Lower leg skin (tissue), 4 donors: ENCODE measurements at places on chromosomes 1 and 21. TPM values are rescaled to one million over a fixed set of nuclear protein-coding genes. Genes with fewer than 3 reads are reported as not detected.

OPTC gene
- total RNA-seq, result not detected

- DNase-seq, result peak; percentile 83
Observed at GRCh38 chr1:156499194-156499841, 1.3 kb downstream of the MEF2D start.

KCNJ10 gene
- not detected for total RNA-seq

DNA sequence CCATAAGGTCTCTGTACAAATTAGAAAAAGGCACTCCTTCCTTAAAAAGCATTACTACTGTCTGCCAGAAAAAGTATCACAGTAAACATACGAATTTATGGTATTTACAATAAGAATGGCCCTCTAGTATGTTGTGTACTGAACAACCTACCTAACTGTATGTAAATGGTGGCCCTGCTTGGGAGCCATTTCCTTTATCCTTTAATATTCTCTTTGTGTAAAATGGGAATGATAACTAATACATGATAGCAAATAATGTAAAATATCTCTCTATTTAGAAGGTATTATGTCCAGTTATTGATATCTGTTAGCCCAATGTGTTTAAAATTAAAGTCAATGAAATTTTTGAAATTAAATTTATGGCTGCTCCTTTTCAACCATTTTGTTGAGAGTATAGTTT is 5.2 kb downstream of the DR1 start:
- DNase-seq, result no peak

DNA sequence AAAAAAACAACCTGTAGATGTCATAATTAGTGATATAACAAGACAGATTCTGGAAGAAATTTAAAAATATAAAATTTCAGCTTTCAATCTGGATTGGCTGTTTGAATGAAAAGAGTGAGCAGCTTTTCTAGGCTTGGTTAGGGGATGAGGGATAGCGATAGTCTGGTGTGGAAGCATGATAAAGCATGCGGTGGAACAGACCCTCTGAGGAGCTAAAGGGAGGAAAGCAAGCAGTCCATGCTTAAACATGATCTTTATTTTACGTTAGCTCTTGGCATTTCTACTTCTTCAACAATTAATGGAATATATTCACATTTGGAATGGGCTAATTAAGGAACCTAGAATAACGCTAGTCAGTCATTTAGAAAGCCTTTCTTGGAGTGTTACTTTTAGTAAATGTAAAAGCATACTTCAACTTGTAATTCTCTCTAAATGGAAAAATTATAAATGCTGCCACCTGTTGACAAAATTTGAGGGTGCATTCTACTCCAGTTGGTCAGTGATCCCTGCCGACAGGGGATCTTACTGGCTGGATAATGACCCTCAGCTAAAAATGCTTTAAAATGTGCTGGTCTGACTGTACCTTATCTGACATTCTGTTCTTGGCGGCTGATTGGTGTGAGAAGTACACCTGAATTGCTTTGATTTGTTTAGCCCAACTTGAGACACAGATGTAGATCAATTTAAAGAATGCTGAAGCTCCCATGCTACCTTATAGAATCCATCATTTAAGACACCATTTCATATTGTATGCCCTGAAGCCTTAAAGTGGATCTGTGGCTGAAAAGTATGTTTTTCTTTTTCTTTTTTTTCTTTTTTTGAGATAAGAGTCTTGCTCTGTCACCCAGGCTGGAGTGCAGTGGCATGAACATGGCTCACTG is 61.2 kb downstream of the AK4 start:
- no peak for DNase-seq

- DNase-seq, result no peak
Observed at GRCh38 chr1:209250861-209251636, 332.5 kb upstream of the CAMK1G start.

- peak; percentile 53 for DNase-seq
Observed at GRCh38 chr1:152182944-152183361, 23.9 kb upstream of the RPTN start.

FAM163A gene
- not detected for total RNA-seq

DNA sequence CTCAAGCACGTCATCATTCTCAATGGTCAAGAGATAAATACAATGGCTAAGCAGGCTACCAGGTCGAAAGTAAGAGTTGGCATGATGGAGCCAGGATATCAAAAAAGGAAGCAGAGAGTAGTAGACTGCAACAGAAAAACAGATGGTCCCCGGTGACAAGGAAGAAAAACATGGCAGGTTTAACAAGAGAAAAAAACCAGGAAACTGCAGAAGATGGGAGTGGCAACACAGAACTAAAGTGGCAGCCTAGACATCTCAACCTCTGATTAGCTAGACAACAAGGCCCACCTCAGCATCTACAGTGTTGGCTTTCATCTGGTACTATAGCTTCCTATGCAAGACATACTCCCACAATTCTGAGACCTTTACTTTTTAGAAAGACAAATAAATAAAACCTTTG is 3.1 kb downstream of the UBR4 start:
- no peak for DNase-seq
